ENCODE measurements at places on chromosomes 1 and 21.

DNA sequence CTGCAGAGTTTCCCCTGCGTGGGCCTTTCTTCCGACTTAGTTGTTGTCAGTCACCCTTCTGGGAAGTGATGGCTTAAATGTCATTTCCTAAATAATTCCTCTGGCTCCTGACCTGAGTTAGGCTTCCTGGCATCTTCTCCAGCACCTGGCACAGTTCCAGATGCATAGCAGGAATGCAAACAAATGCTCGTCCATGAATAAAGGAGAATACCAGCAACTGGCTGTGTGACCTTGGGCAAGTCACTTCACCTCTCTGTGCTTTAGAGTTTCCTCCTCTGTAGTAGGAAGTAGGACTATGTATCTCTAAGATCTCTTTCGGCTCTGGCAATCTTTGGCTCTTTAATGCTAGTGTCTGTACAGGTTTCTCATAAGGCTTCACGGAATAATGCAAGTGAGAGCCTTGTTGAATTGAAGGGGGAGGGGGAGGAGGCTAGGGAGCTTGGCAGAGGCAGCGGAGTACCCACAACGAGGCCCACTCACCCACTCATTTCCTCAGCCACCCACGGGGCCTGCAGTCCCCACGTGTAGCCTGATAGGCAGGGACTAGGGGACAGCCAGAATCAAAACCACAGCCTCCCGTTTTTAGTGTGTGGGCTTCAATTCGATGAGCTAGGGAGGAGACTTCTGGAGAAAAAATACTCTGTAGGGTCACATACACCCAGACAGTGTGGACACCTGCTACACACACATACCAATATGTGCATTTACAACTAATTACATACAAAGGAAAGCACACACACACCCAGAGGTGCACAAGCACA is 48.1 kb downstream of the TENT5C start:
- peak; percentile 46 for DNase-seq

- no peak for DNase-seq
Observed at GRCh38 chr1:88680471-88680870, 3.6 kb upstream of the PKN2 start.

GRCh38 chr1:173410794-173411236 is 66.3 kb upstream of the PRDX6 start:
- DNase-seq, result peak; percentile 31

GRCh38 chr21:31255896-31256295 is 88.2 kb downstream of the TIAM1 start:
- no peak for DNase-seq

DNA sequence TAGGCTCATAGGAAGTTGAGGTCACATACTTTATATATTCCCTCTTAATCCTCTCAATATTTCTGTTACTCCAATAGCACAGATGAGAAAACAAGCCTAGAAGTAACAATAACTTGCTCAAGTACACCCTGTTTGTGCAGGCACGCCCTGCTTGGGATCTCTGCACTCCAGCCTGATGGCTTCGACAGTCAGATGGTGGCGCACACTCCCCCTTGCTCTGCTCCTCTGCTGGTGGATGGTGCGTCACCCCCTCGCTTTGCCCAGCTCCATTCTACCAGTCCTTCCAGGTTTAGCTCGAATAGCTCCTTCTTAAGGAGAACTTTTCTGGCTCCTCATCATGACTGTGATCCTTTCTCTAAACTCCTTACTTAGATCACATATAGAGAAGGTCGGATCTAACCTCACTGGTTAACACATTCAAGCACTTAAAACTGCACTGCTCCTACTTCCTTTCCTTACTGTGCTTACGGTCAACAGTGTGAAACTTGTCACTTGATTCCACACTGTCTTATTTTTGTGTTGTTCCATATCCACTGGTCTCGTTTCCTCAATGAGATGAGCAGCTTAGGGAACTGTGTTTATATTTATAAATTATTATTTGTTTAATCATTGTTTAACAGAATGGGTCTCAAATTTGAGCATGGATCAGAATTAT is 3.0 kb downstream of the TSPAN2 start:
- DNase-seq, result no peak

DNA sequence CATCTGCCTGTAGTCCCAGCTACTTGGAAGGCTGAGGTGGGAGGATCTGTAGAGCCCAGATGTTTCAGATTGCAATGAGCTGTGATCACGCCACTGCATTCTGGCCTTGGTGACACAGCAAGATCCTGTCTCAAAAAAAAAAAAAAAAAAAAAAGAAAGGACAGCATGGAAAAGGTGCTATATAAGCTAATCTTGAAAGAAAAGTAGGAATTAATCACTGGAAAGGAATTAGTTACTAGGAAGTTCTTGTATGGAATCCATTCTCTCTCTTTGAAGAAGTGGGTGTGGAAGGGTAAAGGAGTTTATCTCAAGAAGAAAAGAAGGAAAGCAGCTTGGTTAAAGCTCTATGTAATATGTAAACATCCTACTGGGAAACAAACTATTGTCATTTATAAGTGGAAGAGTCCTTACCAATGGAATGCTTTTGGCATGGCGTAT is 339.2 kb downstream of the DPYD start:
- DNase-seq, result no peak

- DNase-seq, result no peak
Observed at GRCh38 chr1:204641936-204642335, 43.6 kb downstream of the LRRN2 start.

GRCh38 chr1:94355485-94355980 is 62.7 kb upstream of the ABCD3 start:
- DNase-seq, result no peak

GRCh38 chr1:186188004-186188539 is 187.0 kb downstream of the TPR start:
- no peak for DNase-seq

DNA sequence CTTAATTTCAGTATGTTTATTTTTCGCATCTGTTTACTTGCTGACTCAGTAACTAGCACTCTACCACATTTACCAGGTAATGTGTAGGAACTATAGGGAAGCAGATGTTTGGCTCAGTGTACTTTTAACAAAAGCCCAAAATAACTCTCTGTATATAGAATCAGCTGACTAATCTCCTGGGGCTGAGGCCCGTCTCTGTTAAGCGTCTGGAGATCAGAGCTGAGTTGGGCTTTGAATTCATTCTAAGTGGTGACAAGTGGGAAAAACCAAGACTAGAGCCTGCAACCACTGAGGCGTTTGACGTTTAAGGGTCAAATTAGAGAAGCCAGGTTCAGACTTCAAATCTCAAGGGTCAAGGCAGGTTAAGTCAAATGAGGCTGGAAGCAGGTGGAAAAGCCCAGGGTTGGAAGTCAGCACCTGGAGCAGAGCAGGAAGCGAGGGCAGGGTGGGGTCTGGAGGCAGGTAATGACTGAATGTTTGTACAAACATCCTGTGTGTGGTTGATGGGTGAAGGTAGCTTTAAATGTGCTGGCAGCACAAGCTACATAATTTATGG is 56.8 kb upstream of the LYST start:
- DNase-seq, result no peak

DNA sequence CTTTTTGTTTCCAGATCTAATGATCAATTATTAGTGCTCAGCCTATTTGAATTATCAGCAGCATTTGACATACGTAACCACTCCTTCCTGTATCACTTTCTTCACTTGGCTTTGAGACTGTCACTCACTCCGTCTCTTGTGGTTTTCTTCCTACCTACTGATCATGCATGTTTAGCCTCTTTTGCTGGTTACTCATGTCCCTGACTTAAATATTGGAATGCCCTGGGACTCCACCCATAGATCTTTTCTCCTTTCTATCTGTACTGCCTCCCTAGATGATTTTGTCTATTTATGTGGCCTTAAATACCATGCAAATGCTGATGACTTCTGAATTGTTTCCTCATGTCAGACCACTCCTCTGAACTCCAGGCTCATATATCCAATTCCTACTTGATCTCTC is 57.7 kb upstream of the PDE4B start:
- DNase-seq, result no peak

DNA sequence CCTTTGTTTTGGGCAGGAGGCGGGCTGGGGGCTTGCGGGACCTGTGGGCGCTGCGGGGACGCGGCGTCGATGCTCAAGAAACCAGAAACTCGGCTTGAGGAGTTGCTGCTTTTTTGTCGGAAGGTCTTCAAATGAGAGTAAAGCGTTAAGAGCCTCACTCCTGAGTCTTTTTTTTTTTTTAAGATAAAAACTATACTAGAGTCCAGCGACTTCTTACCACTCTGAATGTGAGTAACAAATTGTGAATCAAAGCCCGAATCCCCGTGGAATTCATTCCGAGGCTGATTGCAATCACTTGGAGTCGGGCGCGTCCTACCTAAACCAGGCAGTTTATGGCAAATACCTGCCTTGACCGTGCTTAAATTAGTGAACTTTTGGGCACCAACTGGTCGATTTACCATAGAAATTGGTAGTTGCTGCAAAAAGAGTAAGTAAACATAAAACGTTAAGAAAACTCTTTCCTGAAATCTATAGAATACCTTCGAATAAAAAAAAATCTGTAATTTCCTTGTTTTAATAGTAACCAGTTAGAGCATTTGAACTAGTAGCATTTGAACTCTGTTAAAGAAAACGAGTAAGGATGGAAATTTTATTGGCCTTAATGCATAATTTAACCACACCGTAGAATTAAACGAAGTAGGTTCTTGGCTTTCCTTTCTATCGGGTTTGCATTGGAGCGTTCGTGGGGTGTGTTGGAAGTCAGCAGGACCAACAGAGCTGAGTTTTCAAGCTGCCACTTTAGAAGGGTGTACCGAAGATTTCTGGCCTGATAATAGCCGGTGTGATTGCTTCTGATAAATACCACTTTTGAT is 769 bp downstream of the GPSM2 start:
- DNase-seq, result no peak

DNA sequence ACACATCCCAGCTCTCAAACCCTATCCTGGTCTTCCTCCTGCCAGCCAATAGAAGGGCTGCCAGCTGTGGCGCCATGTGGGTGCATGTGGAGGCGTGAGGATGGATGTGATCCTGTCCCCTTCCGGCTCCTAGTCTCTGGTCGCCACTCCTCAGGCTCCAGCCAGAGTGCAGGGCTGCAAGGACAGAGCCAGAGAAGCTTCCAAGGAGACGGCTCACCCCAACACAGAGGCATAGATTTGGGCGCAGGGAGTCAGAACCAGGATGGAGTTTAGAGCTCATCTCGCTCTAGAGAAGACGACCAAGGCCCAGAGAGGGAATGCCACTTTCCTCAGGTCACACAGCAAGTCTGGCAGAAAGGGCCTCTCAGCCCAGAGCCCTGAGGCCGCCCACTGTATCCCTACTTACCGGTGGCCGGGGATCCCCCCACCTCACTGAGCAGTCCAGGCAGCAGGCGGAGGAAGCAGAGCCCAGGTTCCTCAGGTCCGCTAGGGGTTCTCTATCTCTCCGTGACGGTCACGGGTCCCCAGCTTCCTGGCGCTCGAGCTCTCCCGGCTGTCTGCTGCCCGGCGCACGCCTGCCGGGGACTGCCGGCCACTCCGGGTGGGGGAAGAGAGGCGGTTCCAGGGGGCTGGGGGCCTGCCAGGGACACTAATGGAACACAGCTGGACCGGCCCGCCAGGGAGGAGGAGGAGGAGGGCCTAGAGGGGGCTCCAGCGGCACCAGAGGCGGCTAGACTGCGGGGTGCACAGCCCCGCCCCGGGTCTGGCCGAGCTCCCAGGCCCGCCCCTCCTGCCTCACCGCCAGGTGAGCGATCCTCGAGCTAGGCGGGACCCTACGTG is at the start of gene COL16A1:
TSS of gene COL16A1 (minus strand) at position 587 of the 840 bp plus-strand sequence. CDS start 1,824 bp downstream, outside the sequence.
- no peak for DNase-seq

GRCh38 chr1:53686091-53686964 is 52.6 kb downstream of the GLIS1 start:
- DNase-seq, result no peak

- no peak for DNase-seq
Observed at GRCh38 chr1:229845410-229846138, 219.5 kb downstream of the URB2 start.

DNA sequence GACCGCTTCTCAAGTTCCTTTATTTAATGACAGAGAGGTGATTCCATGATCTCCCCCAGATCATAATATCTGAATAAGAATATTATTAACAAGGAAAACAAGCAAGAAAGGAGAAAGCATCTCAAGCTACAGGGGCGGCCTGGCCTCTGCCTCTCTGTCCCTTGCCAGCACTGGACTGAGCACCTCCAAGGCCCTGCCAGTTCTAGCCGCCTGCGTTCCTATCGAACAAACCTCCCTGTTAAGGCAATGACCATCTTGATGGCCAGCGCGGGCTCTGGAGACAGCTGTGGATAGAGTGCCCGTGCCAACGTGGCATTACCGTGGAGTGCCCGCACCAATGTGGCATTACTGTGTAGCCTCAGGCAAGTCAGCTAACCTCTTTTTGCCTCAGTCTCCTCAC is 84.8 kb downstream of the NPHP4 start:
- DNase-seq, result no peak

GRCh38 chr1:19166066-19166465 is 44.0 kb downstream of the UBR4 start:
- no peak for DNase-seq

GRCh38 chr21:42248783-42249597 is 30.1 kb downstream of the ABCG1 start:
- DNase-seq, result no peak

GRCh38 chr1:8307628-8308027 is 10.3 kb upstream of the SLC45A1 start:
- no peak for DNase-seq

DNA sequence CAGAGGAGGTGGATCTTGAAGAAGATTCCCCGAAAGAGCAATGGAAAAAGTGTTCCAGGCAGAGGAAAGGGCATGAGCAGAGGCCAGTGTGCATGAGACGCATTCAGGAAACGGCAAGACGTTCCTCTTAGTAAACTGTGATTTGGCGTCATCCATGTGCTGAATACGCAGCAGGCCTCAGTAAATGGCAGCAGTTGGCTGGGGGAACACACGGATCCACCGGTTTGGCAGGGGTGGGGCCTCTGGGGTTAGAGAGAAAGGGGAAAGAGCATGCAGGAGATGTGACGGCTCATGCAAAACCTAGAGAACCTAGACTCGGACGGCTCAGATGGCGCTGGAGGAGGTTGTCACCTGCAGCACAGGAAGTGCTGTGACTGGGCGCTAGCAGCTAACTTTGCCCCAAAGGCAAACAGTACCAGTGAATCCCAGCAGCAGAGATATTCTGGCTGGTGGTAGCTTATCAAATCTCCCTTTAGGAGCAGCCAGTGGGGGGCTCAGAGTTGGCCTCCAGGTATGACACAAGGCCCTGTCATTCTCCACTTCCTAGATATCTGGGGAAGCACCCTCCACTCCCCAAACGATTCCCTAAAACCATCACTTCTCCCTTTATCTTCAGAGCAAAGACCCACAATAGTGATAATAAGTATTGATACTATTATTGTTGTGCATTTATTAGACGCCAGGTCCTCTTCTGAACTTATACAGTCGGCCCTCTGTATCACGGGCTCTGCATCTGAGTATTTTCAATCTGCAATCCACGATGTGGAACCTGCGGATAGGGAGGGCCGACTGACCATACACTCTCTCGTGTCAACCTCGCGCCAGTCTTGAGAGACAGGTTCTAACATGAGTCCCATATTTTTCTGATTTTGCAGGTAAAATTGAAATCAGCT is 7.6 kb downstream of the LAPTM5 start:
- DNase-seq, result peak; percentile 68

DNA sequence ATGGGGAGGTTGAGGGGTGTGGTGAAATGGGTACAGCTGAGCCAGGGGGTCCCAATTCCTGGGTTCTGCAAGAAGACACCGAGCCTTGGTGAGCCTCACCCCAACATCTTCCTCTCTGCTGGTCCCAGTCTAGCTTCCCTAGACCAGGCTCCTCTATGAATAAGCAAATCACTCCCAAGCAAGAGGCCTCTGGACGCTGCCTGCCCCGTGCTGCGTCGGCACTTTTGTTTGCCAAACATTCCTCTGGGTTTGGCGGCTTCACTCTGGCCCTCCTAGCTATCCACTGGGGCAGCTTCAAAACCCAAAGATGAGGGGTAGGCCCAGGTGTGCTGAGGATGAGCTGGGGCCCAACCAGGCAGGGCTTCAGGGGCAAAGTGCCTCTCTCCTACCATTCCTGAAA is 137.1 kb upstream of the CD34 start:
- DNase-seq, result no peak

- DNase-seq, result no peak
Observed at GRCh38 chr1:59689730-59690129, 125.0 kb upstream of the HOOK1 start.

Measured in stimulated activated naive CD8-positive, alpha-beta T cell treated with anti-CD3 and anti-CD28 coated beads, Interleukin-15, Interleukin-2, amounts not matched to agents 100 U/mL and 50 U/mL, for 24 hours (primary cell).